ENCODE measurements at places on chromosomes 2 and 18.

- no peak for DNase-seq
Measured at GRCh38 chr2:160918906-160919503, 241.2 kb upstream of the TANK start.

GRCh38 chr2:21627938-21628337, 504.2 kb downstream of the TDRD15 start:
- DNase-seq, result no peak

- no peak for DNase-seq
Measured at GRCh38 chr2:236273126-236273525, 8.9 kb upstream of the ASB18 start.

DNA sequence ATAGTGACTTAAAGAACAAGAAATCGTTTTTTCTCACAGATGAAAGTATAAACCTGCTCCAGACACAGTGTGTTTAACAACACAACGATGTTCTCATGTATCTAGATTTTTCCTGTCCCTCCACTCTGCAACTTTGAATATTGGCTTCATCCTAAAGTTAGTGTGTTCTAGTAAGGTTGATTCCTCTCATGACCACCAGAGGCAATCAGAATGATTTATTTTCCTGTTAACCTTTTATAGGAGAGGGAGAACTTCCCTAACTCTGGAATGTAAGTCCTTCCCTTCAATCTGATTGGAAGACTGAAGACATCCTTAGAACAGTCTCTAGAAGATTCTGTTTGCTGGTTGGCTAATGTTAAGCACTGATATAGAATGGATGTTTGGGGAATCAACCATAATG, 41.0 kb upstream of the TAF4B start:
- DNase-seq, result no peak

GRCh38 chr2:174686430-174686829, 77.8 kb downstream of the CHRNA1 start:
- DNase-seq, result no peak

- no peak for DNase-seq
Measured at GRCh38 chr2:46344706-46345105, 47.5 kb downstream of the EPAS1 start.

DNA sequence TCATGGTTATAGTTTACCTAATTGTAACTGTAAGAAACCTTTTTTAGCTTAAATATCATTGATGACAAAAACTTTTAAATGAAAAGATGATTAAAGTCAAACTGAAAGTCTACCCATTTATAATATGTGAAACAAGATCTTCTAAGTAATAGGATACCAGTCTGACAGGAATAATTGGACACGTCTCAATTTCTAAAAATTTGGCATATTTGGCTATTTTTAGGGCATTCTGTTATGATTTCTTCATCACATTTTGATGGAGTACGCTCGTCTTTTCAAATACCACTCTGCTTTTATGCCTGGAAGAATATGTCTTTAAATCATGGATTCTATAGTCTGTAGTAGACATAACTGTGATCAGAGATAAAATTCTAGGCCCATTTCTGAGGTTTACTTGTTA, 1.3 kb downstream of the R3HDM1 start:
- no peak for DNase-seq

- no peak for DNase-seq
Measured at GRCh38 chr2:188949046-188949818, 24.9 kb upstream of the COL3A1 start.

DNA sequence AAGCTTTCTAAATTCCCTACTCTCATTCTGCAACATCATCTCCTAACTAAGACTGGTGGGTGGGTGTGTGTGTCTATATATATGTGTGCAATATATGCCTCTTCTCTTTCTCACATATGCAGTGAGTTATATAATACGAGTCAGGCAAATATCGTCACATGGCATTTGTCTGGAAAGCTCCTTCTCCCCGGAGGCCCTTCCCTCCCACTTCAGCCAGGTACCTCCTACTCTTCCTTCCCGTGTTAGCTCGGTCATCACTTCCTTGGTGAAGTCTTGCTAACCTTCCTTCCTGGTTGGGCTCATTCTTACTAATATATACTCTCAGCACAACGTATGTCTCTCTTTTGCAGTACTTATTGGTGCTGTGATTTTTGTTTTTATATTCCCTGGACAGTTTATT, 66.4 kb upstream of the NCK2 start:
- DNase-seq, result no peak

DNA sequence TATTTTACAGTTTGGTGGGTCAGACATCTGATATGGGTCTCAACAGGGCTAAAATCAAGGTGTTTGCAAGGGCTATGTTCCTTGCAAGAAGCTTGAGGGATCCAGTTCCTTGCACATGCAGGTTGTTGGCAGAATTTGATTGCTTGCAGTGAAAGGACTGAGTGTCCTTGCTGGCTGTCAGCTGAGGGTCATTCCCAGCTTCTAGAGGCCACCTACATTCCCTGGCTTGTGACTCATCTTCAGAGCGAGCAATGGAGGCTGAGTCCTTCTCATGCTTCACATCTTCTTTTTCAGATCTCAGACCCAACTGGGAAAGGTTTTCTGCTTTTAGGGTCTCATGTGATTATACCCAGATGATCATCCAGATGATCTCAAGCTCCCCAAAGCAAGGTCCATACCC, 12.4 kb downstream of the MEX3C start:
- DNase-seq, result no peak

- no peak for DNase-seq
Measured at GRCh38 chr2:11343368-11343649, 1.1 kb downstream of the ROCK2 start.

Data from activated CD4-positive, CD25-positive, alpha-beta regulatory T cell (primary cell).